ENCODE measurements at places on chromosomes 2 and 18.

- DNase-seq = no peak
These were observed 679.0 kb upstream of the ID2 start for GRCh38 chr2:8002765-8003393.

DNA sequence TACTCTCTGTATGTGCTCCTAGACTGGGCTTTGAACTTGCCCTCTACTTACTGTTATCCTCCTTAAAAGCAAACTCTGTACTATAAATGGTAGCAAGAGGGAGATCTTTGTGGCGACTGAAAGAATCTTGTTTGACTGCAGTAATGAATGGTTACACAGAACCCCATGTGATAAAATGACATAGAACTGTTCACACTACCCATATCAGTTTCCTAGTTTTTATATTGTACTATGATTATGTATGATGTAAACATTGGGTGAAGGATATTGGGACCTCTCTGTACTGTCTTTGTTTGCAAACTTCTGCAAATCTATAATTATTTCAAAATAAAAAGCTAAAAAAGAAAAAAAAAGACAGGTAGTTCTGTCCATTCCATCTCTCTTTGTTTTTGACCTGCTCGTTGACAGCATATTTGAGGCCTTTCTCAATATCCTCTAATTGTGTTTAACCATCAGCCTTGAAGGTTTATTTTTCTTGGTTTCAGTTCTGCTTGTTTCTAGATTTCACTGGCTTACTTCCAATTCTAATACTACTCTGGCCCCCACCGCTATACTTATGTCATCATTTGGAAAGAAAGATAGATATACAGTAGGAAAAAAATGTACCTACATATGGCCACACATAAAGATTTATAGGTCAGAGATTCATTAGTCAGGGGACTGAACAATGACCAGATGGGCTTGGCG is 79.2 kb upstream of the MYO3B start:
- DNase-seq = no peak

DNA sequence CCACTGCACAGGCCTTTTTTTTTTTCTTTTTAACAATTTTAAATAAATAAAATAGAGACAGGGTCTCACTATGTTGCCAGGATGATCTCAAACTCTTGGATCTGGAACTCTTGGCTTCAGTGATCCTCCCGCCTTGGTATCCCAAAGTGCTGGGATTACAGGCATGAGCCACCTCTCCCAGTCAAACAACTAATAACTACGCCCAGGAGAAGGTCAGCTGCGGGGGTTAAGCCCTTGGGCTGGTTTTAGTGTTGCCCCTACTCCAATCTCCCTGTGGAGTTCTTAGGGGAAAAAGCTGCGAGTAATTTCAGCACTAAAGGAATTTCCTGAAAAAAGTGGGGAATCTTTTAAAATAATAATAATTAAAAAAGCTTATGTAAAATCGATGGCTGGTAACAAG is 96.4 kb upstream of the XPO1 start:
- no peak for DNase-seq

DNA sequence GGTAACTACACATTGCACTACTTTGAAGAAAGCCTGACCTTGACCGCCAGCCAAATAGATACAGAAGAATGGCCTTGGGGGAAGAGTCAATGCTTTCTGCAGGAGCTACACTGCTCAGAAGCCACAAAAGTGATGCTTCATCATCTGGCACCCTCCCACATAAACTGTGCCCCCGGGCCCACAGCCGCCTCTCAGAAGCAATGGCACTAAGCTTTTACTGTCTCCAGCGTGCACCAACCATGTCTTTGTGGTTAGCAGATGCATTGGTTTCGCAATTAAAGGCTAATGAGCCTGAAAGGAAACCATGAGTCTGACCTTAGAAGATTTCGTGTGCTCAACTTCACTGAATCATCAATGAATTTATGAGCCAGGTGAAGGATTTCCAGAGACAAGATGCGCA is 209.4 kb upstream of the TRIB2 start:
- no peak for DNase-seq

- no peak for DNase-seq
These were observed 707 bp upstream of the ERFE start for GRCh38 chr2:238158018-238158508.

- no peak for DNase-seq
These were observed 90.5 kb upstream of the FN1 start for GRCh38 chr2:215526341-215526740.

GRCh38 chr2:43086451-43087221 is 139.8 kb downstream of the ZFP36L2 start:
- no peak for DNase-seq

DNA sequence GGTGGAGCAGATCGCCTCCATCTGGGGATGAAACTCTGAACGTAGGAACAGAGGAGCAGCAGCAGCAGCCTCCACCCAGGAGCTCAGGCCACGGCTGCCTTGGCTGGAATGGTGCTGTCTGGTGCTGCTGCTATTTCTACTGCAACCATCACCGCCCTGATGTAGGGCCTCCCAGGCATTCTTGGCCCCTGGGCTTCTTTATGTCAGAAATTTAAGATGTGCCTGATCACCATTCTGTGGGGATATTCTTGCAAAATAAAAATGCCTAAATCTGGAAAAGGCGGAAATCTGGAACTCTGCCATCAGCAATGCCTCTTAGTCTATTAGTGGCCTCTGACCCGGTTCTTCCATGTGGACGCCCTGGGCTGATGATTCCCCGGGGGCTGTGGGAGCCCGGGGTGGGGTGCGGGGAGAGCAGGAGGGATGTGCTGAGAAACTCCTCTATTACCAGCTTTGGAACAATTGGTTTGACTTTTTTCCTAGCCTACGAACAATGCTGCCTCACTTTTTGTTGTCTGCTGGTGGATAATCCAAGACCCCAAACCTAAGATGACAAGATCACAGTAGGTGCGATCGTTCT is 47.2 kb downstream of the FAM124B start:
- no peak for DNase-seq
